ENCODE measurements at places on chromosomes 5 and 9. TPM values are rescaled to one million over a fixed set of nuclear protein-coding genes. Genes with fewer than 3 reads are reported as not detected.
A peak's percentile ranks its signal among the peaks of the same experiment; 100 is the strongest.

LCN12 gene
- total RNA-seq, result 16.6 TPM

DNA sequence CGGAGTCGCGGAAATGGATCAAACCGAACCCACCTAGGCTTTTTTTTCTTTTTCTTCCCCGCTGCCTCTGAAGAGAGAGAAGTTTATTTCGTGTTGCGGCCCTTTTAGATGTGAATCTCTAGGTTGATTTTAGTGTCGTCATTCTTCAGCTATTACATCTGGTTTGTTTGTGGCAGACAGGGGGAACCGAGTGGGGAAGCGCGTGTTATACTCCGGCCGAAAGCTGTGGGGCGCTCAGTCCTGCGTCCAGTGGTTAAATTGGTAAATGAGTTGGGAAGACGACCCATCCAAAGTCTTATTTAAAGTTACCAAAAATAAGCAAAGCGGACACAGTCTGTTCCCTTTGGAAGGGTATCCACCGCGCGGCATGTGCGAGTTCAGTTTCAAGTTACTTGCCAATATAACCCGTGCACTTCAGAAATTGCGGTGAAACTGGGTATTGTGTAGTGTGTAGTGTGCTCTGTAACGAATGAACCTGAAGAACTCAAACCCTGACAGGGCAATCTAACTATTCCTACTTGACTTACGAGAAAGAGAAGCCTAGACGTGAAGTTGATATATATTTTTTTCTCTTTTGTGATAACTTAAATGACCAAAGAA lies 1.3 kb downstream of the MAN2A1 start:
- DNase-seq, result peak; percentile 79

DNA sequence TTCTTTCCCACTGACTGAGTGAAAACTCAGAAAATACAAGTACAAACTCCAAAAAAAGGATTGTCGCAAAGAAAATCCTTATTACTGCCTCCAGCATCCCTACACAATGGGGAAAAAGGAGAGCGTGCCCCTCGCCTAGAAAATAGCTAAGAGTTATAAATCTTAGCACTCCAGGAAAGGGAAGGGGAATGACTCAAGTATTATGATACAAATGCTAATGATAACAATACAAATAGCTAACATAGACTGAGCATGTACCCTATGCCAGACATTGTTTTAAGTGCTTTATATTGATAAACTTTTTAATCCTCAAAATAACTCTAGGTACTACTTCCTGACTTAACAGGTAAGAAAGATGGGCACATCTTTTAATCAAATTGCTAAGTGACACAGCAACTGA lies 70.8 kb upstream of the VCAN start:
- DNase-seq, result no peak

GRCh38 chr5:91092859-91093783 lies 290.0 kb downstream of the ARRDC3 start:
- no peak for DNase-seq

- no peak for DNase-seq
These were observed 63.8 kb downstream of the ANKRD55 start for GRCh38 chr5:56169281-56169680.

LHX6 gene
- 1.8 TPM for total RNA-seq

SURF2 gene
- 14.5 TPM for total RNA-seq

GRCh38 chr9:25691786-25692185 lies 13.5 kb upstream of the TUSC1 start:
- DNase-seq, result no peak

PRSS3 gene
- total RNA-seq, result 1.7 TPM
